Natural killer cell (primary cell): ENCODE measurements at places on chromosomes 16 and 17. TPM values are rescaled to one million over a fixed set of nuclear protein-coding genes. Genes with fewer than 3 reads are reported as not detected.

The MYL11 gene
- total RNA-seq, result 8.0 TPM

The NDUFAB1 gene
- total RNA-seq, result 30.5 TPM

GRCh38 chr17:21686165-21687015 is 5.9 kb upstream of the KCNJ18 start:
- no peak for DNase-seq

GRCh38 chr16:69302301-69302700 is 8.8 kb upstream of the VPS4A start:
- no peak for DNase-seq

DNA sequence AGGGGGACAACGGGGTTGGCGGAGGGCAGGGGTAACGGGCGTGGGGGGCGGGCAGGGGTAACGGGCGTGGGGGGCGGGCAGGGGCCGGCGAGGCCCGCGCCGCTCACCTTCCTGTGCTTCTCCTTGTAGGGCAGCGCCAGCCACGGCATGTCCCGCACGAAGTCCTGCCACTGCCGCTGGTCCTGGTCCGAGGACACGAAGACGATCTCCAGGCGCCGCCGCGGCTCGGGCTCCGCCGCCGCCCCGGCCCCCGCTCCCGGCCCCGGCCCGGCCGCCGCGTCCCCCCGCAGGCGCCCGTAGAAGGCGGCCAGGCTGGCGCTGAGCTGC is 401 bp downstream of the NXN start:
- no peak for DNase-seq
